ENCODE measurements at places on chromosomes 1 and 21. TPM values are rescaled to one million over a fixed set of nuclear protein-coding genes. Genes with fewer than 3 reads are reported as not detected.

Gene F13B
- not detected for total RNA-seq

Gene S100A7A
- not detected for total RNA-seq

Gene MFSD2A
- total RNA-seq, result 2.8 TPM

- DNase-seq, result no peak
- H3K27ac ChIP-seq, result no peak overlapping the region
- H3K4me1 ChIP-seq, result no peaks in the 10 kb centered on the region
Observed at GRCh38 chr1:107405236-107405635, 264.4 kb downstream of the NTNG1 start.

DNA sequence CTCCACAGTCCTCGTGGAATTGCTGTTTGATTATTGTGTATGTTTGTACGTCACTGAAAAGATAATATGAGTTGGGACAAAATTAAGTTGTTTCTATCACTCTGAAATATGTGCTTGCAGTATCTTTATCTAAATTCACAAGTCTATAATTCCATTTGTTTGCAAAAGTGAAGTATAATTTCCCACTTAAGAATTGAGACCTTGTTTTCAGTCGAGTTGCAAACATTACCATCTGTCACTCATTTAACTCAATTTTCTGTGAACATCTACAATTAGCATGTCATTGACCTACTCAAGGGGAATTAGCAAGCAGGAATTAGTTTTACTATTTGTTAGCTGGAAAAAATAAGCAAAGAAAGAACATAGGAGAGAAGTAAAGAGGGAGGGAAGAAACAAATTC lies 195.8 kb downstream of the TPR start:
- H3K4me3 ChIP-seq, result no peak overlapping the region
- H3K4me1 ChIP-seq, result peaks cover 2% of the 10 kb centered on the region
- H3K27ac ChIP-seq, result no peak overlapping the region

DNA sequence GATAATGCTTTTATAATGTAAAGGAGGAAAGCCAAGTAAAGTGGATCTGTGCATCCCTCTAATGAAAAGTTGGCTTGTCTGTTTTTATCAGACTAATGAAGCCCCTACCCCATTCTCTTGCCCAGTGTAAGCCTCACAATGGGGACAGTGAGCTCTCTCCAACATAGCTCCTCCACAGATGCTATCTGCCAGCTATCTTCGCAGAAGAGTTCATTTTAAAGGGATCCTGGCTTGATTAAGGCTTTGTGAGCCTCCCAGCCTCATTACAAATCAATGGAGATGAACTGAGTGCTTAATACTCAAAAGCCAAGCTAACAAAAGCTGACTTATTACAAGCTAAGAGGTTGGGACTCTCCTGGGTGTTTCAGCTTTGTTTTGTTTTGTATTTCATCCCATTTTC lies 514.7 kb downstream of the NUF2 start:
- no peaks in the 10 kb centered on the region for H3K27me3 ChIP-seq
- H3K27ac ChIP-seq, result no peak overlapping the region
- no peak for DNase-seq
- no peaks in the 10 kb centered on the region for H3K36me3 ChIP-seq

- DNase-seq, result no peak
- H3K36me3 ChIP-seq, result no peaks in the 10 kb centered on the region
- peaks cover 16% of the 10 kb centered on the region for H3K27me3 ChIP-seq
- no peak overlapping the region for H3K4me3 ChIP-seq
- H3K4me1 ChIP-seq, result no peaks in the 10 kb centered on the region
- H3K27ac ChIP-seq, result no peak overlapping the region
Observed at GRCh38 chr1:110582378-110582777, 23.8 kb downstream of the KCNA2 start.

- peaks cover 2% of the 10 kb centered on the region for H3K27me3 ChIP-seq
- H3K27ac ChIP-seq, result peak overlapping the region; percentile 96
- H3K36me3 ChIP-seq, result peaks cover 24% of the 10 kb centered on the region
Observed at GRCh38 chr1:91546876-91547275, 46.2 kb downstream of the CDC7 start.

- H3K36me3 ChIP-seq, result peaks cover 41% of the 10 kb centered on the region
- H3K4me3 ChIP-seq, result no peak overlapping the region
- no peak overlapping the region for H3K27ac ChIP-seq
Observed at GRCh38 chr21:43908167-43908566, 43.1 kb downstream of the AGPAT3 start.

Data from activated CD4-positive, alpha-beta T cell treated with anti-CD3 and anti-CD28 coated beads, Interleukin-2, amount 10 ng/mL, durations not matched to agents 7 days and 5 days (primary cell).